ENCODE measurements at places on chromosomes 2 and 18. TPM values are rescaled to one million over a fixed set of nuclear protein-coding genes. Genes with fewer than 3 reads are reported as not detected.

The WDR54 gene
- 9.8 TPM for total RNA-seq

The EFHD1 gene
- 49.1 TPM for total RNA-seq

The PSMA8 gene
- total RNA-seq: not detected

The SERPINB13 gene
- total RNA-seq: not detected

The RUFY4 gene
- total RNA-seq: not detected

The HNMT gene
- 16.1 TPM for total RNA-seq

The AGXT gene
- total RNA-seq: not detected

The INHBB gene
- total RNA-seq: 7.2 TPM

The NT5C1B gene
- total RNA-seq: not detected

The IL36A gene
- not detected for total RNA-seq

The IL37 gene
- not detected for total RNA-seq

The ZNF385B gene
- total RNA-seq: 41.4 TPM
